ENCODE measurements at places on chromosomes 7 and 10.
A peak's percentile ranks its signal among the peaks of the same experiment; 100 is the strongest.

DNA sequence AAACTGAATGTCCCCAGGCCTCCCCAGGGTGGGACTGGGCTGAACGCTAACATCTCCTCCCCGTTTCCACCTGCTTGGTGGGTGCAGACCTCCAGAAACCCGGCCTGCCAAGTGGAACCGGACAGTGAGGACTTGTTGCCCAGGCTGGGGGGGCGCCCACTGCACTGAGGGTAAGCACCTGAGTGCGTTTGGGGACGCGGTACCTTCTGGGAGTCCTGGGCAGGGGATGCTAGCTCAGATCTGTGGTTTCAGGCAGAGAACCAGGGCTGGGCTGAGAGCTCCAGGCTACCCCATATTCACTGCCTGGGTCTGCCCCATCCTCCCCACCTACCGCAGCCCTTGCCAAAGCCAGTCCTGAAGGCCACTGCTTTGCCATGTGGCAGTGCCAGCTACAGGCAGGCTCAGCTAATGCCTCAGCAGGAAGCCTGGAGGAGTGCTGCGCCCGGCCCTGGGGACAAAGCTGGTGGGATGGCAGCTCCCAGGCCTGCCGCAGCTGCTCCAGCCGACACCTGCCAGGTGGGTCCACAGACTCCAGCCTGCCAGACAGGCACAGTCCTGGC is 3.5 kb upstream of the ZNF467 start:
- DNase-seq = no peak

DNA sequence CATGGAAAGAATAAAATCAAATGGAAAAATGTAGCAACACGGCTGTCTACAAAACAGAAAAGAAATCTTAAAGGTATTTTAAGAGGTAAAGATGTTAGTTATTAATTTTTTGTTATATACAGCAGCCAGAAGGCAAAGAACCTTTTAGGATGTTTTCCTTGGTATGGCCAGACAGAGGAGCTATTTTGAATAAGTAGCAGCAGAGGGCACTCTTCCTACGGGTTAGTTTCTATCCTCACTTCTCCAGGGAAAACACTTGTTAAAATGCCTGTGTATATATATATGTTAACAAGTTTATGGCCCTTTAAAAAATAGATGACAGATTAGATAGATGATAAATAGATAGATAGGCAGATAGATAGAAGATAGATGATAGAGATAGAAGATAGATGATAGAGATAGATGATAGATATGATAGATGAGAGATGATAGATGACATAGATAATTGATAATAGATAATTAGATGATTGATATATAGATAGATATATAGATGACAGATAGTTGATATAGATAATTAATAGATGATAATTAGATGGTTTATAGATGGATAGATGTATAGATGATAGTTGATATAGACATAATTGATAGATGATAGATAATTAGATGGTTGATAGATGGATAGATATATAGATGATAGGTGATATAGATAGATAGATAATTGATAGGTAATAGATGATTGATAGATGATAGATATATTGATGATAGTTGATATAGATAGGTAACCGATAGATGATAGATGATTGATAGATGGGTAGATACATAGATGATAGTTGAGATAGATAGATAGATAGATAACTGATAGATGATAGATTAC is 57.8 kb upstream of the WIPF3 start:
- peak; percentile 12 for DNase-seq

GRCh38 chr7:27160546-27161213 is 4.2 kb upstream of the HOXA7 start:
- no peak for DNase-seq

DNA sequence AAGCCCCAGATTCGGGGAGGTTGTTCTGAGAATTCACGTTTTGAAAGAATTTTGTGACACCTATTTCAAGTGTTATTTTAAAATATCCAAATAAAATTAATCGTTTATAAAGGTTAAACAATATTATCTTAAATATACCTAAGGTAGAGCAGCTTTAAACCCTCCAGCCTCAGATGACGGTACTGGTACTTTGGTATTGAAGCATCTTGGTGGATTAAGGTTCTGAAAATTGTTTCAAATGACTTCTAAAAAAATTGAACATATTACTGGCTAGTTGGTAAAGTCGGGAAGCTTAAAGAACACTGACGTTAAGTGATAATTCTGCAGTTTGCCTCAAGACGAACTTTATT is 392 bp upstream of the HUS1 start:
- DNase-seq = no peak

- DNase-seq = no peak
Measured at GRCh38 chr7:87671-88070, 104.7 kb upstream of the FAM20C start.
